H1 (cell line): ENCODE measurements at places on chromosomes 2 and 18.

DNA sequence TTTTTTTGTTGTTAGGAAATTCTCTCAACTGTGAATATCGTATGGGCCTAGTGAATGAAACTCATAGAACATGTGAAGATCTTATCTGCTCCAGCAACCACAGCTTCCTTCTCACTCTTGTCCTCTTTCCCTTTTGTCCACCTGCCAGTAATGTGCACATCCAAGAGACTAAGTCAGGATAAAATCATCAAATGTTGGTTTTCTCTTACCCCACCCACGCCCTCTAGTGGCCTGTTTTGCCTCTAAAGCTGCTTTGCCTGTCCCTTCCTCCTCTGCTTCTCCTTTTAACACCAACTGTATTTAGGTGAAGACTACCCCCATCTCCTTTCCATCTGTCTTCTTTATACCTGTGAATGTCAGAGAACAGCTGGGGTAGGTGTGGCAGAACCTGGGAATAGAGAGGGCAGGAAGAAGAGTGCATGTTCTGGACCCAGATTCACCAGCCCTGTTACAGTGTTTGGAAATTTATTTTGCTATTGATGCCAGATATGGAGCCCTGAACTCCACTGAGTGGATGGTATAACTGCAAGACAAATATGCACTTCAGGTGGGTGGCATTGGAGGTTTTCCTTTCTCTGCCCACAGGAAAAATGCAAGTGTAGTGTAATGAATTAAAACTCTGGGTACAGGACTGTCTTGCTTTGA, 8.4 kb upstream of the MGAT5 start:
- DNase-seq: no peak

DNA sequence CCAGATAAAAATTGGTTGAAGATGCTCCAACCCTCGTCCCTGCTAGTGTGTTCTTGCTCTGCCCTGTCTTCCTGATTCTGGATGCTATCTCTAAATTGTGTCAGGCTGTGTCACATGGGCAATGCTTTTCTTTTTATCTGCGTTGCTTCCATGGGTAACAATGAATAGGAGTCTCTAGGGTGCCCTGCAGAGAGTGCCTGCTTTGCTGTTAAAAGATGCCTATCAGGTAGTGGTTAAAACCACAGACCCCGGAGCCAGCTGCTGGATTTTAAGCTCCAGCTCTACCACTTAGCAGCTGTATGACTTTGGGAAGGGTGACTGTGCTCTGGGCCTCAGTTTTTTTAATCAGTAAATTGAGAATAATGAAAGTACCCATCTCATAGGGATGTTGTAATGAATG, 340.3 kb downstream of the PLCL1 start:
- DNase-seq: no peak

GRCh38 chr2:12313445-12314126, 403.1 kb upstream of the TRIB2 start:
- DNase-seq: no peak

- no peak for DNase-seq
These were observed 84.5 kb downstream of the PRPF40A start for GRCh38 chr2:152632736-152633135.

DNA sequence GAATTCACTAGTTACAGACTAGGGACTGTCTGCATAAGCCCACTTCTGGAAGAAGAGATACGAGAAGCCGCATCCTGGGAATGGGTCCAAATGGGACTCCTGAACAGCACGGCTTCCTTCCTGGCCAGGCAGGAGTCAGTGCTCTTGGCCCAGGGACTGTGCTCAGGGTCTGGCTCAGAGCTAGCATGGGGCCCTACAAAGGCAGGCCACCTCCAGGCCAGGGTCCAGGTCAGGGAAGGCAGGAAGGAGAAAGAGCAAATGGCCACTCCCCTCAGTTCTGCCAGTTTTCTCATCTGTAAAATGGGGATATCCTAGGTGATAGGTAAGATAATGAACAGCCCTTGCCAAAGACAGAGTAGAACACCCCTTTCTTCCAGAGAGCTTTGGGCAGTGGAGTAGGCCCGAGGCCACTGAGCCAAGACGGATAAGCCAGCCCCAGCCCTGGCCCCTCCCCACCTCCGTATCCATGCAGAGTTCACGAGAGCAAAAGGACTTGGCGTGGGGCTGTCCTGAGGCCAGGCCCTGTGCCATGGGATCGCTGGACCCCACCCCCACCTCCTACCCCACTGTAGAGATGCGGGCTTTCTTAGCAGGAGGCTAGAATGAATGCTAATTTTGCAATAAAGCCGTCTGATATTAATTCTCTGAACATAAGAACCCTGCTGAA, 190.1 kb downstream of the MGAT5 start:
- no peak for DNase-seq
